ENCODE measurements at places on chromosomes 1 and 21. TPM values are rescaled to one million over a fixed set of nuclear protein-coding genes. Genes with fewer than 3 reads are reported as not detected.

GRCh38 chr1:155128755-155129473 lies 1.2 kb downstream of the EFNA1 start:
- DNase-seq: peak; percentile 50

DNA sequence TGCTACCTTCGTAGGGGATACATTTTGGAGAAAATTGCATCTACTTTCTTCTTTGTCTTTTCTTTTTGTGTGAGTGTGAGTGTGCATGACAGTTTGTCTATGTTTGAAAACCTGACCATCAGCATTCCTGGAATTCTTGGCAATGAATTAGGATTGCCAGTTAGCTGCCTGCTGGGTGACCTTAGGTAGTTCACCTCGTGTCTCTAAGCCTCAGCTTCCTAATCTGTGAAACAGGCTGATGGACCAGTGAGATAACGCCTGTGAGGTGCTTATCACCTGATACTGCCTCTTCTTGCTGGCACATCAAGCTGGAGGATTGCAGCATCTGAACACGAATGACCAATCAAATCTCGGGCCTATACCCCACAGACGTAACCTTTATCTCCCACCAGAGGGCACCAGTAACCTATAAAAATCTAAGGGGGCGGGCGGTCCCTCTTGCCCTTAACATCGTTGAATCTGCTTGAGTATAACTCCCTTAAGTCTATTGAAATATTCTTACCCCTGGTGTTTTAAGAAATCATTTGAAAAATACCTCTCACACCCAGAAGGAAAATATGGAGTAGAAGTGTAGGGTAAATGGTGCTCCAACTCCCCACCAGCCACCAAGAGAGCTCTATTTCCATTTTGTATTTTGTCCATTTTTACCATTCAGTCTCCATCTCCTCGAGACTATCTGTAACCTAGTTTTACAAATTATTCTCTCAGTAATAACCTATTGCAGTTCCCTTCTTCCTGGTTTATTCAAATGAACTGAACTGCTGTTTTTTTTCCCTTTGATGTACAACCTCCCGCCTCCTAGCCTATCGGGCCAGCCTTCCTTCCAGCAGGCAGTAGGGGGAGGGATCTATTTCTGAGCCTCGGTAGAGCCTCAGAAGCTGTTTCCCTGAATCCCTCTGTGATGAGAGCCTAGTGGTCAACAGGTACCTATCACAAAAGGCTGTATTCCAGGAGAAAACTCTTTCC lies 49.7 kb downstream of the MDM4 start:
- peak; percentile 58 for DNase-seq

DNA sequence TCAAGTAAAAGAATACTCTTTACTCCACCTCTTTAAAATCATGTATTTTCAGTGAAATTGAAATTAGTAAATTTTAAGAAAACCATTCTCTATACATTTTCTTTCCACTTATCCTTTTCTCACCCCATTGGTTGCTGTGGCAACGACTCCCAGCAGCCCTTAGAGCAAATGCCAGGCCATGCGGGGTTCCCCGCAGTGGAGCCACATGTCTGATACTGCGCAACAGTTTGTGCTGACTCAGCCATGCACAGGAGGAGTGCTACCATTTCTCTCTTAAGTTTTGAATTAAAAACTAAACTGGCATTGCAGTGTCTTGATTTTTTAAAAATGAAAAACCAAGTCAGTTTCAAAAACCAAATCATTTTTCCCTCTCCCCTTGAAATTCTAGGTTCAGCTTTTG lies 214.1 kb upstream of the L1TD1 start:
- DNase-seq: no peak

DNA sequence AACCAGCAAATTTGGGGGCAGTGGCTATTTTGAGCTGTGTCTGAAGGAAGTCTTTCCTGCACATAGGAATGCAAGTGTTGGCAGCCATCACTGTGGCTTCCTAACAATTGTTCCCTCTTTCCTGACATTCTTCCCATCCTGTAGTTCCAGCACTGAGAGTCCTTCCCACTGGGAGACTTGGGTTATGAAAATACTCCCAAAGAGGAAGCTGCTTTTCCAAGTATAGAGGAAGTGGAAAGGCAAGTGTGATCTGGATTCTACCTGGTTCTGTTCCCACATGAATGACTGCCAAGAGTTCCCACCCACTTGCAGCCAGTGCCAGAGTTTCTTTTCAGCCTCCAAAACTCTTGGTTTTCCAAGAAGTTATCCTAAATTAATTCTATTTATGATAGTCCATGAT lies 98.5 kb upstream of the CD53 start:
- no peak for DNase-seq

DNA sequence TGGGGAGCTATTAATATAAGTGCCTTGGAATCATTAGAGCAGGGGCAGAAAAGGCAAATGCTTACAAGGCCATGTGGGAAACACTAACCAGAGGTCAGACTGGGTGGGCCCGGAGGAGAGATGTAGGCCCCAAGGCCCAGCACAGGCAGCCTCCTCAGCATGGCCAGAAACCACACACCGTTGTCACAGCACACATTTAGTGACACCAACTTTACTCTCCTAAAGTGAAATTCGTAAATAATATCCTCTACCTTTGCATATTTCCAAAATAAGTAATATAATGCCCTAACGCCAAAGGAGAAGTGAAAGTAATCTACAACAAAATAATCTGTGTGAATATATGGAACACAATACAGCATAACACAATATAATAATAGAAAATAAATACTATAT lies 62.6 kb downstream of the KIF21B start:
- no peak for DNase-seq

The LDLRAD1 gene
- 1.6 TPM for total RNA-seq

The APOBEC4 gene
- total RNA-seq: not detected

- DNase-seq: peak; percentile 59
Observed at GRCh38 chr1:44032170-44032790, 1.0 kb upstream of the SLC6A9 start.

DNA sequence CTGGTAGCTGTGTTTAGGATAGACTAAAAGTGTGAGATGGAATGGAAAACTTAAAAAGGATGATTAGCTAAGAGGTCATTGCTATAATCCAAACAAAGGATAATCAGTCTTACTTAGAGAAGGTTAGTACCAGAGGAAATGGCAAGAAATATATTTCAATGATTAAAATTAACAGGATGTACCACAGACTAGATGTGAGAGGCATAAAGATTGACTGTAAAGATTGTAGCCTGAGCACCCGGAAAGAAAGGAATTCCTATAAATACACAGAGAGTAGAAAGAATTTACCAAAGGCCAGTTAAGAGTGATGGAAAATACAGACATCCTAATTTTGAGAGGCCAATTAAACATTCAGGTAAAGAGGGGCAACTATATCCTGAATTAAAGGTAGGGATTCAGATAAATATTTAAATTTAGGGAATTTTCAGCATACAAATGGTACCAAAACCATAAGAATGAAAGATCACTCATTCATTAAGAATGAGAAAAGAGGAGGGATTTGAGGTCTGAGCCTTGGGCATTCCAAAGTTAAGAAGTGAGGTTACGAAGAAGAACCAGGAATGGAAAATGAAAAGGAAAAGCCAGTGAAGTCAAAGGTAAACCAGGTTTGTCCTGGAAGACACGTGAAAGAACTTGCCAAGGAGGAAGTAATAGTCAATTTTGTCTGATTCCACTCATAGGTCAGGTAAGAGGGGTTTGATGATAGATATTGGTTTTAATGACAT lies 46.4 kb upstream of the RGS1 start:
- no peak for DNase-seq

GRCh38 chr1:55310505-55310971 lies 95.4 kb upstream of the USP24 start:
- peak; percentile 44 for DNase-seq

The CFAP141 gene
- not detected for total RNA-seq

The MIXL1 gene
- not detected for total RNA-seq

DNA sequence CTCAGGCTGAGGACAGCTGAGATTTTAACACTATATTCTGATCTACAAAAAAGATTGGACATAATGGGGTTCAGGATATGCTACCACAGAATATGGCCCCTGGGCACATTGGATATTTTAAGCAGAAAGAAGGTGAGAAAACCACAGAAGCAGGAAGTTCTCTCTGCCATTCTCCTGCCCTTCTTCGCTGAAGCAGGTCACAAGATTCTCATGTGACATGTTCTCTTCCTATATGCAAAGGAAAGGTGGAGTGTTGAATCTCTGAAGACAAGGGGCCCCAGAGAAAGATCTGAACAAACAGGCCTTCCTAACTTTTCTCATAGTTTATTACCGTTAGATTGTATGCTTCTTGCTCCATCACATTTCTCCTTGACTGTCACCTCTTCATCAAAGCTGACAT lies 285.7 kb downstream of the S1PR1 start:
- DNase-seq: no peak

DNA sequence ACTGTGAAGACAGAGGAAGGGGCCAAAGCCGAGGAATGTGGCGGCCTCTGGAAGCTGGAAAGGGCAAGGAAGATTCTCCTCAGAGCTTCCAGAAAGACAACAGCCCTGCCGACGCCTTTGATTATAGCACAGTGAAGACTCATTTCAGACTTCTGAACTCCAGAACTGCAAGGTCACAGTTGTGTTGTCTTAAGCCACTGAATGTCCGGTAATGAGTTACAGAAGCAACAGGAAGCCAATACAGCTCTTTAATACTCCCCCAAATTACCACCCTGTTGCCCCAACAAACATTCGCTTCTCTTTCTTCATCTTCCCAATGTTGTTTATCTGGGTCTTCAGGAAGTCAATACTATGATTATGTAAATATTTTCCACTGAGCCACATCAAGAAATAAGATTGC lies 44.0 kb downstream of the ETS2 start:
- no peak for DNase-seq

The EPHA10 gene
- total RNA-seq: 7.6 TPM

DNA sequence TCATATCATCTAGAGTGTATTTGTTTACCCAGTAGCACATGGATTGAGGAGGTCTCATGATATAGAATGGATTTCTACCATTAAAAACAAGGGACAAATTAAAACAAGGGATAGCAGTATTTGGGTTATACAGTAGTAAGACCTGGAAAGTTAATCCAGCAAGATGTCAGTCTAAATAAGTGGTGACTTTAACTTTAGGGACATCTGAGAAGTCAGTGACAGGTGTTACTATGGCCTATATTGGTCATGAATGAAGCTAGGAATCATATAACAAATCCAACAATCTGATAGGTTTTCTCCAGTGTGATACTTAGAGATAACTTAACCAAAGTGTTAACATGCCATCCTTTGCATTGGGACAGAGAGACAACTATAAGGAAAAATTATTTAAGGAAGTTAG lies 42.7 kb upstream of the DHCR24 start:
- no peak for DNase-seq

The PLCH2 gene
- 1.5 TPM for total RNA-seq

DNA sequence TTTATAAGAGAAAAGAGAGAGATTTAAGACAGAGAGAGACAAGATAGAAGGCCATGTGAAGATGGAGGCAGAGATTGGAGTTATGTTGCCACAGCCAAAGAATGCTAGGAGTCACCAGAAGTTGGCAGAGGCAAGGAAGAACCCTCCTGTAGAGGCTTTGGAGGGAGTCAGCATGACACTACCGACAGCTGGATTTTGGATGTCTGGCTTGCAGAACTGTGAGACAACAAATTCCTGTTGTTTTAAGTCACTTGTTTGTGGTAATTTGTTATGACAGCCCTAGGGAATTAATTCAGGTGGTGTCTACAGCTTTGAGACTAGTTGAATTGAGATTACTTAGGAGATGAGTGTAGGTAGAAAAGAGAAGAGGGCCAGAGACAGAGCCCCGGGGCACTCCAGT lies 158.5 kb downstream of the DNM3 start:
- no peak for DNase-seq

The MPL gene
- 0.76 TPM for total RNA-seq

- no peak for DNase-seq
Observed at GRCh38 chr1:181909010-181909409, 152.5 kb downstream of the ZNF648 start.

The CASQ1 gene
- total RNA-seq: not detected

DNA sequence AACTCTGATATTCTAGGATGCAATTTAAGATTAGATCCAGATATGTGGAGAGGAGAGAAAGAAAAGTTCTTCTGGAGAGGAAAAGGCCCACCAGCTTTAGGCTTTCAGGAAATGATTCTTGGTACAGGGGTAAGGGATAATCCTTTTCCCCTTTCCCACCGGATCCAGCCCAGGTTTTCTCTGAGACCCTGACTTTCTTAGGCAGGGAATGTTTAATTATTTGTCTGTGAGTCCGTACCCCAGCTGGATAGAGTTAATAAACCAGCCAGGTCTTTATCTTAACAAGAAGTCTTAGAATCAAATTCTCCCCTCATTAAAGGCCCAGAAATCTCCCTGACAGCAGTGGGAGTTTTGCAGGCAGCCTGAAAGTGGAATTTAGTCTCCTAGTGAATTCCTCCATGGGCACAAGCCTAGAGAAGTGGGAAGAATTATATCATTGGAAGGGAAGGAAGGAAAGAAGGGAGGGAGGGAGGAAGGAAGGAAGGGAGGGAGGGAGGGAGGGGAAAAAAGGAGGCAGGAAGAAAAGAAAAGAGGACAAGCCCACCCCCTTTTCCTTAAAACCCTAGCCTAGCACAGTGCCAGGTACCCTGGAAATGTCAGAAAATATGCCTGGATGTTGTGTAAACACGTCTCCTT lies 189.0 kb downstream of the PLPP3 start:
- DNase-seq: no peak

DNA sequence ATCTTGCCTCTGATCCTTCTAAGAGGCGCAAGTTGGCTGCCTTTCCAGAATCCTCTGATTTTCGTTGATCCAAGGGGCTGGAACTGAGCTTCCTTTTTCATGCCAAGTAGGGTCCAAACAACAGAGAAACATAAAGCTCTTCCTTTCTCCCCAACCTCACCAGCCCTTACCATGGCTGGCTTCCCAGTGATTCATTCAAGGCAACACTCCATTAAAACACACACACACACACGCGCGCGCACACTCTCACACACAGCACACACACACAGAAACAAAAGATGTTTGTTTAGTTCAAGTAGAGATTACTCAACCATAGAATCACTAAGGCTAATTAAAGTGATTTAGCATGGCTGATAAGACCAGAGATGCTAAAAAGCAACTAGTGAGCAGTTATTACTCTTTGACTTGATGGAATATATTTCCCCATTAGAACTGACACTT lies 13.0 kb upstream of the GUCA2A start:
- no peak for DNase-seq

- DNase-seq: no peak
Observed at GRCh38 chr1:82733645-82734044, 932.9 kb downstream of the ADGRL2 start.

DNA sequence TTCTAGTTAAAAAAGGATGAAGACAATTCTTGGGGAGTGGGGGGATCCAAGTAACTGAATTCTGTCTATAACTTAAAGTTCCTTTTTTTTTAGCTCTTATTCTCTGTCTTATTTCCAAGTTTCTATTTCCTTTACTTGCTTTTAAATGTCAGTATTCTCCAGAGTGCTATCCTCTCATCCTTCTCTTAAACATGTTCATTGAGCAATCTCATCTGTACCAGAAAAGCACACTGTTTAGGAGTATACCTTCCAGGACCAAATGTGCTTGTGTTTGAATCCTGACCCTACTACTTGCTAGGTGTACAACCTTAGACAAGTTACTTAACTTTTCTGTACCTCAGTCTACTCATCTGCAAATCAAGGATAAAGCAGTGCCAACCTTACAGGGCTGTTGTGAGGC lies 50.1 kb downstream of the AKT3 start:
- no peak for DNase-seq
